ENCODE measurements at places on chromosomes 2 and 18.

DNA sequence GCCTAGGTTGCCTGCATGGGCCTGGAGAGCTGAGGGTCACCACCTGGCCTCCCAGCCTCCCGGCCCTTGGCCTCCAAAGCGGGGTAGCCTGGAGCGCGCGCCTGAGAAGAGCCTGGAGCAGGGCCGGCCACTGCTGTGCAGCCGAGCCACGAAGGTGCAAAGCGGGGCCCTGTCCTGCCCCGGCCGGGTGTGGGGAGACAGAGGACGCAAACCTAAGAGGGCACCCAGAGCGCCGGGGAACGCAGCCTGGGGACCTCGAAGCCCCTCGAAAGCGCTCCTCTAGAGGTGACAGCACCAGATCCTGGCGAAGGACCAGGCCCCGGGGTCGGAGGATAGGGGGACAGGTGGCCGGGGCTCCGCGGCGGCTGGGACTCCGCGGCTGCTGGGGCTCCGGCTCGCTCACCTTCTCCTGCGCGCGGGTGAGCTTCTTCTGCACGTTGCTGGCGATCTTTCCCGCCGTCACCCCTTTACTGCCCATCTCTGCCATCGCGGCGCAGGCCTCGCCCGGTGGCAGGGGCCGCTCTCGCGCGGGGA lies 430 bp downstream of the BIN1 start:
- no peak for DNase-seq

DNA sequence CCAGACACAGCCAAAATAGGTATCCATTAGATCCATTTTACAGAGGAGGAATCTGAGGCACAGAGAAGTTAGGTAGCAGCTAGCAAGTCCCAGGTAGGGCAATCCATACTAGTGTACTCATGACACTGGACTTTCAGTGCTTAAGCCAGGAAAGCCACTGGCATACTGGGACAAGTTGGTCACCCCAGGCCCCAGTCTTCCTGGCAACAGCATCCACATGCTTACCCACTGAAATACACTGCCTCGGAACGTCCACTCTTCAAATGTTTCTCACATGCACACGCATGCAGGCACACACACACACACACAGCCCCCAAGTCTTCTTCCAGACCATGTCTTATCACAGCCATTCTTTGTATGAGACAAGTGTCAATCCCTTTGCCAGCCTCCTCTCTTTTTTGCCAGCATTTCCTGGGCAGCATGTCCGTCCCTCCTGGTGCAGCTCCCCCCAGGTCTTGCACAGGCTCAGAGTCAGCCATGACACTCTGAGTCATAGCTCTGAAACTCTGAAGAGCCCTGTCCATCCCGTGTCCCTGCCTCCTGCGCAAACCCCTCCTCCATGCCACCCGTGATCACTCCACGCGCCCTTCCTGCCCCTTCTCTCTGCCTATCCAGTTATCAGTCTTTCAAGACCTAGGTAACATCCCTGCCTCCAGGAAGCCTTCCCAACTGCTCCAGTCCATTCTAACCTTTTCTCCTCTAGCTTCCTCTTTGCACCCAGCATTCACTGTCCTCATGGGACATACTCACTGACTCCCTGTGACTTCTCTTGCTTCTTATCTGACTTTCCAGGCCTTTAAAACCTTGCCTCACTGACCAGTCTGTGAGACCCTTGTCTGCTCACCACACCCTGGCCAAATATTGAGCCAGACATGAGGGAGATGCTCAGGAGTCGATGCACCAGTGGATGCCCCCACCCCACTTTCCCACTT lies 10.9 kb upstream of the TEX261 start:
- no peak for DNase-seq

DNA sequence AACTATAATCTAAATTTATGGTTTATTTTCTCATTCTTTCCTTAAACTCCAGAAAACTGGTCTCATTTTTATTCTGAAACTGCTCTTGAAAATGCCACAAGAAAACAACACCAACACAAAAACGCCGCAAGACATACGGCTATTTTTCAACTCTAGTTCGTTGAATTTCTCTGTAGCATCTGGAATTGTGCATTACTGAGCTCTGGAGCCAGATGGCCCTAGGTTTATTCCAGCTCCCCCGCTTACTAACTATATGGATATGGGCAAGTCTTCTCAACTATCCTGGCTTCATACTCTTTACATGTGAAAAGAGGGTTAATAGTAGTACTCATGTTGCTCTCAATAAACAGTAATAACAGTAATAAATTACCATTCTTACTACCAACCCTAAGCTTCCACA lies 19.9 kb downstream of the FAM98A start:
- no peak for DNase-seq

DNA sequence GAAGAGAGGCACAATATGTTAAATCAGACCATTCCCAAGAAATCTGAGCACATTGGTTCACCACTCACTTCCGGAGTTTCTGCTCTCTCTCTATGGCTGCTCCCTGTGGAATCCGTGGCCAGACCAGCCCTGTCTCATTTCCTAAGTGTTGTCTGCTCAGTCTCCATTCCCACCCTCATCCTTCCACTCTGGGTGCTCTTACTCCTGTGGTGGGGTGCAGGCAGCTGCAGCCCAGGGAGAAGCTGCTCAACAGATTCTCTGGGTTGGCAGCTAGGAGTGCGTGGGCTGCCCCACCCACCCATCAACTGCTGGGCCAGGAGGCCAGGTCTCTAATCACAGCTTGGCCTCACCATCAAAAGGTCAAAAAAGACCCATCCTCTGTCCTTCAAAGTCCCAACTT lies 98.3 kb downstream of the ARL4C start:
- DNase-seq = no peak

DNA sequence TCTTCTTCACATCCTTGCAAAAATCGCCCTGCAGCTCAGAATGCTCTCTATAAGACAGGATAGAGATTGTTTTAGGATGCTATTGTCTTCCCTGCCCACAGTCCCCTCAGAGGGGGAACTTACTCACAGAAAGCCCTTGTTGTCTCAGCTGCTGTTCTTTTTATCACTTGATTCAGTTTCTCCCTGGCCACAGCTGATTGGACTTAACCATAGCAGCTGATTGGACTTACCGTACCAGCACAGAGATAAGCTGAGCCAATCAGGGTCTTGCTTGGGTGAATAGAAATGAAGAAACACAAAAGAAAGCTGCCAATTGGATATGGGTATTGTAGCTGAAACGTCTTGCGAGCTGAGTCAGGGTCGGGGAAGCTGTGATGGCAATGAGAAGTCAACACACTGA lies 194.2 kb upstream of the MEX3C start:
- no peak for DNase-seq

DNA sequence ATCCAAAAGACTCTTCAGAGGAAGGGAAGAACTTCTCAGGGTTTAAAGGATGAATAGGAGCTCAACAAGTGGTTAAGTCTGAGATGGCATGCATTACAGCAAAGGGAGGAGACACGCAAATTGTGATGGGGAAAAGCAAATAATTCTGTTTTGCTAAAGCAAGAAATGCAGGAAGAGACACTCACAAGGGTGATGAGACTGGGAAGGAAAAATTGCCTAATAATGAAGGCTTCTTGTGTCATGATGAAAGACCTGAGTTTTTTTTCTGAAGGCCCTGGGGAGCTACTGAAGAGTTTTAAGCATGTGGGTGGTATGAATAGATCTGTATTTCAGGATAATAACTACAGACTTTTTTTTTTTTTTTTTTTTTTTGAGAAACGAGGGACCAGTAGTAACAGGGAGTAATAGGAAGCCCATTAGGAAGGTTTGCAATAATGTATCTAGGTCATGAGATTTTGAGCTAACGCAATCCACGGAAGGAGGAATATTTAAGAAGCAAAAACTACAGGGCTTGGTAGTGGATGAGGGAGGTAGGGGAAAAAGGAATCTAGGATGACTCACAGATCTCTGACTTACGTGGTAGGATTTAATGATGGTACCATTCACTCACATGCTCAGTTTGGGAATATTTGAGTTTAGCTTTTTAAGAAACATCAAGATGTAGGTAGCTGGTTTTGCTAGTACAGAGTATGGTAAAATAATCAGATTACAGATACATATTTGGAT lies 16.0 kb upstream of the SERPINB3 start:
- DNase-seq = no peak

DNA sequence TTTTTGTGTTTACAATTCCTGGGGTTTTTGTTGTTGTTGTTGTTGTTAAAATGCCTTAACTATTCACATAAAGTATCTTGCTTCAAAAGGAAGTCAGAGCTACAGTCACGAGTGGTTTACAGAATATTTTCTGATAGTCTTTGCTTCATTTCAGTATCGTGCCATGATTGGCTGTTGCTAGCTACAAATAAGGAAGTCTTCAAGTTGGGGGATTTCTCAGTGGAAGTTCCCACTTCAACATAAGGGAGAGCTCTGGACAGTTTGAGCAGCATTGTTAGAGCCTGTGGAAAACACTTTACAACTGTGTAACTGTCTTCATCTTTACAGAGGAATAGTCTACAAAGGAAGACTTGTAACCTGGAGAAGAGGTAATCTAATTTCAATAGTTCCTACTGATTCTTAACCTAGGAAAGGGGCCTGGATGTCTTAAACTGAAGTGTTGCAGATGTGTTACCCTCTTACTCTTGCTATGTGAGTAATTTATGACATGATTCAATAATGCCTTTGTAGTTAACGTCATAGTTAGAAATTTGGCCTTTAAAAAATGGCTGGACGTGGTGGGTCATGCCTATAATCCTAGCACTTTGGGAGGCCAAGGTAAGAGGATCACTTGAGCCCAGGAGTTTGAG lies 23.4 kb upstream of the TANK start:
- no peak for DNase-seq

GRCh38 chr2:210531482-210531881 lies 24.9 kb upstream of the CPS1 start:
- DNase-seq = no peak

Measured in stimulated activated CD8-positive, alpha-beta memory T cell treated with anti-CD3 and anti-CD28 coated beads, Interleukin-2, amount 100 ng/mL, for 48 hours (primary cell).